ENCODE measurements at places on chromosomes 7 and 10.
A peak's percentile ranks its signal among the peaks of the same experiment; 100 is the strongest.

DNA sequence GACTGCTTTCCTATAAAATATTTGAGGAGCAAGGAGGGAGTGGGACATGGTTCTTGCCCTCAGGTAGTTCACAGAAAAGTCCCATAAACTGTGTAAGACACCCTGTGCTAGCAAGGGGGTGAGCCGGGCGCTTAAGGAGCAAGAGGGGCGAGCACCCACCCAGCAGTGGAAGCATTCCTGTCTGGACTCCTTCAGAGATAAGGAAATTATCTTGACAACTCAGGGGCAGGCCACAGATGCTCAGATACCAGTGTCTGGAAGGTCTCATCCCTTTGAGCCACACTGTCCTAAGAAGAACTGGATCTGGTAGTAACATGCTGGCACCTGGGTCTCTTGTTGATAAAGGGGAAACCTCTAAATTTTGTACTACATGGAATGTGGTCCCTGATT, 54.1 kb downstream of the DAGLB start:
- DNase-seq, result no peak

- DNase-seq, result no peak
These were observed 32.1 kb upstream of the PTPN12 start for GRCh38 chr7:77504951-77505350.

DNA sequence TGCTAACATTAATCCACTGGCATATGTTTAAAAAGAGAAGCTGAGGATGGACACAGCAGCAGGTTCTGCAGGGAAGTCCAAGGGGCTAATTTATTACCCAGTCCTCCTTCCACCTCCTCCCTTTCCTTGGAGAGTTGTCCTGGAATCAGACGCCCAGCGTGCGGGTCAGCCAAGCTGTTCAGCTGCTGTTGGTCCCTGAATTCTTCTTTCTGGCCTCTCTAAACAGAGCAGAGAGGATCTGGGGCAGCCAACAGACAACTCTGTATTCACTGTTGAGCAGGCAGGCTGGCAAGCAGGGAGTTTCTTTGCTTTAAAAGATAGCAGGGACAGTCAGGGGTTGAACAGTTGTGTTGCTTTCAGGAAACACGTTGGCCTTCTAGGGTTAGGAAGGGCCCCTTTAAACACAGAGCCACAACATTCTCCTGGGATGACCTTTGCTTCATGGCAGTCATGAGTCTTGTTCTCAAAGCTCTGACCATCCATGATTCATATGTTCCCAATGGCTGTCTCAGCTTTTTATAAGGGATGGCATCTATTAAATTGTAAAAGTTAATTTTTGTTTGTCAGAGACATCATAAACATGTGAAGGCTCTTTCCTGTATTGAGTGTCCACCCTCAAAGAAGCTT, 217.0 kb downstream of the CREB5 start:
- peak; percentile 18 for DNase-seq

- peak; percentile 12 for DNase-seq
These were observed 674 bp upstream of the FRA10AC1 start for GRCh38 chr10:93703066-93703465.

- no peak for DNase-seq
These were observed 3.5 kb downstream of the DMTF1 start for GRCh38 chr7:87155788-87156187.
